Mesenteric fat pad (tissue), 1 donor: ENCODE measurements at places on chromosomes 2 and 18. TPM values are rescaled to one million over a fixed set of nuclear protein-coding genes. Genes with fewer than 3 reads are reported as not detected.

ALLC gene
- not detected for total RNA-seq

SOWAHC gene
- 14.7 TPM for total RNA-seq

SAG gene
- total RNA-seq: not detected

VPS54 gene
- total RNA-seq: 22.2 TPM

PPP1R1C gene
- not detected for total RNA-seq

ALPI gene
- 0.71 TPM for total RNA-seq

BMP10 gene
- total RNA-seq: not detected

NDC80 gene
- total RNA-seq: 0.29 TPM

IL1R2 gene
- 101 TPM for total RNA-seq

CPO gene
- total RNA-seq: 0.84 TPM

KCNG2 gene
- total RNA-seq: 0.51 TPM

OSGEPL1 gene
- total RNA-seq: 3.9 TPM

GPBAR1 gene
- 34.8 TPM for total RNA-seq

NOSTRIN gene
- 62.1 TPM for total RNA-seq

POTEI gene
- not detected for total RNA-seq

GRCh38 chr2:8229546-8229986 is 452.3 kb upstream of the ID2 start:
- no peak for DNase-seq

- DNase-seq: no peak
Measured at GRCh38 chr2:59885541-59885940, 667.9 kb downstream of the BCL11A start.

DNA sequence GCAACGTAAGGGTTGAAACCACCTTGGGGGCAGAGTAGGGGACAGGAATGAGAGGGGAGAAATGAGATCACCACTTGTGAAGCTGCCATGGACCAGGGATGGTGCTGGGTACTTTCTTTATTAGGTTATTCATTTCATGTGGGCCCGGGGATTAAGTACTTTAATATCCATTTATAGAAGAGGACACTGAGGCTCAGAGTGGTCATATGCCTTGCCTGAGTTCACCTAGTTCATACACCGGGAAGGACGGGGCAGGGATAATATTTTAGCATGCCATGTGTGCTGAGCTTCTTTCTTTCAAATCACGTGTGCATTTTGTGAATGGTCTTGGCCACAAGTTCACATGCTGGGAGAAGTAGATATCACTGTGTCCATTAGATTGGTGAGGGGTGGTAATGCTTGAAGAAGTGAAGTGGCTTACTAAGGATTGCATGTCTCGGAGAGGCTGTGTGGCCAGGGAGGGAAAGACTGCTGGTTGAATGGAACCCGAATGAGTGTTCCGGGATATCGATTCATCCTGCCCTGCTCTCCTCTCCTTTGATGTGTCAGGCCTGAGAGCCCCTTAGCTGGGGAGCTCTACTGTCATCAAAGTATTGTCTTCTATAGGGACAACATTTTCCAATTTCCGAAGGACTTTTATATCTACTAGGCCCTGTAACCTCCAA is 187.1 kb downstream of the MYCN start:
- DNase-seq: no peak

- peak; percentile 90 for DNase-seq
Measured at GRCh38 chr2:20447437-20448245, 767 bp downstream of the RHOB start.

DNA sequence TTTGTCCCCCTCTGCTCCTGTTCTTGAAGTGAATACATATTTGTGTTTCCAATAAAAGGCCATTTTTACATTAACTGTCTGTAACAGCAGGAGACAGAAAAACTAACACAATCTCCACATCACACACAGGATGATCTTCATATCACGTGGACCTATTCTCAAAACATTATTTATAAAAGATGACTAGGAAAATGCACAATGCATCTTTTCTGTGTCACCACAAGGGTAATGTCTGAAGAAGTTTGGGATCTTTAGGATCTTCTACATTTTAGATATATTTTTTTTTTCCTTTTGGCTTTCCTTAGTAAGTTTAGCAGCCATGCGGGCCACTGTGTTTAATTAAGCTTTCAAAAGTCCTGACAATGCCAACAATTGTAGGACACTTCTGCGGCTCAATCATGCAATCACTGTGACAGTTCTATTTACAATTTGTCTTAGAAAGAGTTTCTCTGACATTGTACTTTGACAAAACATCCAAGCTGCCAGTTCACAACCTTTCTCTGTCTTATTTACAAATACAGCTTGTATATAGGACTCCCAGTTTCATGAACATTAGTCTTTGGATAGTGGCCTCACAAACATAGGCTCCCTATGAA is 12.3 kb downstream of the BCL11A start:
- DNase-seq: no peak

- no peak for DNase-seq
Measured at GRCh38 chr2:110115291-110116032, at the start of gene MALL. Gene MALL (minus strand): TSS chr2:110115822. CDS start chr2:110115792, 30 bp downstream.

- no peak for DNase-seq
Measured at GRCh38 chr18:71001597-71001996, 712.8 kb downstream of the SOCS6 start.

DNA sequence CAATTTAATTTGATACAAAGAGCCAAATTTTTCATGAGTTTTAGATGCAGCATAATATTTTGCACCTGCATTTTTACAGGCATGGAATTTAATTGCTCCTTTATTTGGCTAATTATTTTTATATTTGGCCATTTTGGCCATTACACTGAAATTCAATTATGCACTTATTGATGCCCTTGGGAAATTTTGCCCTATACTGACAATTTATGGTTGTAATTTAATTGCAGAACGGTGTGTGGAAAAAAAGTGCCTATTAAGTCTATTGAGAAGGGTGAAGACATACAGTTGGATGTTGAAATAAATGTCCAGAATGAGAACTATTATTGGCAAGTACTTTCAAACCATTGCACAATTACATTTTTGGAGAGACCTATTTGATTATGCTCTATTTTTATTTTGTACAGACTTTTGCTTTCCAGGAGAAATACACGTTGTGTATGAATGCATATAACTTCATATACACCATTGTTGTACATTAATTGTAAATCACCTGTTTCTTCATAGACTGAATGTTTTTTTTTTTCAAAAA is 1319.3 kb upstream of the CDH2 start:
- no peak for DNase-seq

DNA sequence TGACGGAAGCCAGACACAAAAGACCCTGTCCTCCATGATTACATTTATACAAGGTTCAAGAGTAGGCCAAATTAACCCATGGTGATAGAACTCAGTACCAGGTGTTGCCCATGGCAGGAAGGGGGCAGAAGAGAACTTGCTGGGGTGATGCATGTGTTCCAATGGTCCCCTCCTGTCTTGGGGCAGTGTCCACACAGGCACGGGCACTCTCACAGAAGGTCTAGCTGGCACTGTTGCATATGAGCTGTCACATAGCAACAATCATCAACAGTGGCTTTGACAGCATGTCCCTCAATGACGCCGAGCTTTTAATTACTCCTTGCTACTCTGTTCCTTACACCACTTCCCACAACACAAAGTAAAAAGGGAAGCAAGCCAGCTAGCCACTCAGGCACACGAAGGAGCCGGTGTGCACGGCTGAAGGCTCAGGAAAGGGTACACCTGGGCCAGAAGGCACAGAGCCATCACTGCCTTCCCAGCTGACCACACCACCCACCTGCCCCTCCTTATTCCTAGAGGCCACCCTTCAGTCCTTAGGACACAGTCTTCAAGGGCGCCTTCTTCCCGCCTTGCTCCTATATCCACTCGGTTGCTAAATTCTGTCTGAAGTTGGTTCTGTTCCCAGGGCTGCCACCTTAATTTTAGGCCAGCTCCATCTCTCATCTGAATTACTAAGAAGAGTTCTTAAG is 28.9 kb downstream of the RPL31 start:
- DNase-seq: no peak

DNA sequence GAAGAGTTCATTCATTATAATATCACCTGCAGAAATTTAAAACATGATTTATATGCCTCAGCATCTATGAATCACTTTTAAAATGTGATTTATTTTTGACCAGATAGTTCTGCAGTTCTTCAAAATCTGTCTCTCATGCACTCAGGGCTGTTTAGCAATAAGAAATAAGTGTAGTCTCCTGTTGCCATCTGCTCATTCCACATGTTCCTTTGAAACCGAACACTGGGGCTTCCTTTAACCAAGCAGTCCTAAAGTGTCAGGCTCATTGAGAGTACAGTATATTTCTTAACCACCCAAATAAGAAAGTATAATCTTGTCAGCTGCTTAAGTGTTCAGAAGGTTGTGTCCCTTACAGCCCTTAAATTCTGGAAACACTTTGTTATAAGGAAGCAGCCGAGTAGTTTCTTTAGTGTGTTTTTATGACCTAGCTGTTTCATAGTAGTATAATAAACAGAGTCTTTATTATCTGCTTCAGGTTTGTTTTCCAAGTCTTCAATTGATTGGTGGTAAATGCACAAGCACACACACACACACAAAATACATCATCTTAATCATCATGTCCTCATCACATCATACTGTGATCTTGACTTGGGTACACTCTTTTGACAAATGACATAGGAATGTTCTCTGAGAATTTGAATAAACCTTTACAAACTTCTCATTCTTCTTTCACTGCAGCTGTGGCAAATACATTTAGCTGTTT is 10.4 kb downstream of the WDR7 start:
- DNase-seq: no peak

GRCh38 chr2:74849228-74849892 is 15.4 kb downstream of the HK2 start:
- DNase-seq: no peak

DNA sequence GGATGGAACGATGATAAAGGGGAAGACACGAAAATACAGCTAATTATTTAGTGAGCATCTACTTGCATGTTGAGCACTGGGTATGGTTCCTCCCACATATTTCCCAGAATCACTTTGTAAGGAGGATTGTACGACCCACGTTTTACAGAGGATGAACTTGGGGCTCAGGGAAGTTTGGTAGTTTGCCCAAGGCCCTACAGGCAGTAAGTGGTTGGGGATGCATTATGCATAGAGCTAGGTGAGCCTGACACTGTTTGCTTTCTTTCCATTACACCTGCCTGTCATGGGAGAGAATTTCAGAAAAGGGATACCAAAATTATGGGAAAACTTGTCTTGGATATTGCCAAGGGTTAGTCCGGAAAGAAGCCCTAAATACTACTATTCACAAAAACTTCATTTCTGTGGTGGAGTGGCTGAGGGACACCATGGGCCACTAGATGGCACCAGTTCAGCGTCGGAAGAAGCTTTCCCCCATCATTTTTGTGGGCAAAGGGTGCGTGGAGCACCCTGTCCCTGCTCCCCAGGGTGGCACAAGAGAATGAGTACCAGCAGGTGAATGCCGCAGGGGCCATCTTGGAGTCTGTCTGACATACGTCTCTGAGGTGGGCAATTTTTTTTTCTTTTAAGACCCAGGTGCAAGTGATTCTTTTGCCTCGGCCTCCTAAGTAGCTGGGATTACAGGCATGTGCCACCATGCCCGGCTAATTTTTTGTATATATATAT is 23.5 kb upstream of the C18orf32 start:
- no peak for DNase-seq

- DNase-seq: no peak
Measured at GRCh38 chr2:1898461-1899395, 154.4 kb upstream of the PXDN start.

- no peak for DNase-seq
Measured at GRCh38 chr18:78719821-78720220, 259.8 kb upstream of the SALL3 start.

GRCh38 chr18:5197461-5197860 is 404 bp upstream of the AKAIN1 start:
- no peak for DNase-seq

DNA sequence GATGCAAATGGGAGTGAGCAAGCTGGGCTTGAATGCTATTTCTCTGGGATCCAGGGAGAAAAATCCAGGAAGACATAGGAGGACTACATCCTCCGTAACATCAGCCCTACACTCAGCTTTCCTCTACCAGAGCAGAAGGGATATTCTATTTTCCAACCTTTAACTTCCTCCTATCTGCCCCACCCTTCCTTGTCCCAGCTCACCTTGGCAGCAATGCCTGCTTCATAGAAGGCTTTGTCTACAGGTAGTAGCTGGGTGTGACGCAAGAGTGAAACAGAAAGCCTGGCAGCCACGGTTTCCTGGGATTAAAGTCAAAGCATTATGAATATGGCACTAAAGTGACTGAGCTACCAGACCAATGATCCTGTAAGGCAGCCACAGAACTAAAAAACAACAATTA is 3.9 kb downstream of the KRTCAP3 start:
- DNase-seq: no peak

- DNase-seq: no peak
Measured at GRCh38 chr2:28643327-28643726, 108.3 kb upstream of the PPP1CB start.

- DNase-seq: no peak
Measured at GRCh38 chr2:229679393-229680125, 34.8 kb downstream of the DNER start.

DNA sequence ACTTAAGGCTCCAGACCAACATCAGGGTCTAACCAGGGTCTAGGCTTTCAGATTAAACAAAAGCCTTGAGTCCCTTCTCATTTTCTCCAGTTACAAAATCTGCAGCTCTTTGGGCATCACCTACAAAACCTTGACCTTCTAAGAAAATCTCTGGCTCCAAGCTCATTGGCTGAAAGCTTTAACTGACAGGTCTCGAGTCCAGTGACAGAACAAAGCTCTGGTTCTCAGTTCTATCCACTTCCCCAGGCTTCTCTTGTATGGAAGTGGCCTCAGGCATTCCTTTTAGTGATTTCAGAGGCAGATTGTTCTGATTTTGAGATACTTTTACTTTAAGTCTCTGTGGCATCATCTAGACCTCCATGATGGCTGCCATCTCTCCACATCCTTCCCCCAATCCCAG is 11.3 kb downstream of the SIX2 start:
- DNase-seq: no peak

- DNase-seq: no peak
Measured at GRCh38 chr2:110678457-110679336, 834 bp upstream of the BUB1 start.

- DNase-seq: no peak
Measured at GRCh38 chr2:71551631-71551915, 98.2 kb downstream of the DYSF start.

DNA sequence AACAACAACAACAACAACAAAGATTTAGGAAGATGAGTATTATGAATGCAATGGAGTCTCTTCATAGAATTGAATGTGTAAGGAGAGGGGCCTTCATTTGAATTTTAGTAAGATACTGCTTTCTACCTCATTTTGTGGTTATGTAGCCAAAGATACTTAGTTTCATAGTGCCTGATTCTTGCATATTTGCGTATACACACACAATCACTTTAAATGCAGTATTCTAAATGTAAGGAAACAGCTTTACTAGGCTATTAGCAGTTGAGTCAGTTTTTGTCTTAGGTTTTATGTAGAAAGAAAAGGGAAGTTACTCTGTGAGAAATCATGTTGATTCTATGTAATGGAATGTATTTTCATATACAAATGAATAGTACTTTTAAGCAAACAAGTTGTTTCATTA is 80.5 kb downstream of the HAUS1 start:
- no peak for DNase-seq

- peak; percentile 47 for DNase-seq
Measured at GRCh38 chr2:236715077-236715476, 145.5 kb downstream of the ACKR3 start.

- DNase-seq: no peak
Measured at GRCh38 chr18:63207835-63208234, 111.7 kb downstream of the BCL2 start.
